ENCODE measurements at places on chromosomes 12 and 14. TPM values are rescaled to one million over a fixed set of nuclear protein-coding genes. Genes with fewer than 3 reads are reported as not detected.

LAG3 gene
- 0.56 TPM for total RNA-seq

GLIPR1L1 gene
- not detected for total RNA-seq

MYH6 gene
- total RNA-seq, result not detected

LRRC10 gene
- total RNA-seq, result not detected

BMAL2 gene
- 31.2 TPM for total RNA-seq

TMEM132C gene
- not detected for total RNA-seq

KIF26A gene
- total RNA-seq, result not detected

MEG3 gene
- 246 TPM for total RNA-seq

All from HFFc6 (cell line).